ENCODE measurements at places on chromosomes 3 and 15.

DNA sequence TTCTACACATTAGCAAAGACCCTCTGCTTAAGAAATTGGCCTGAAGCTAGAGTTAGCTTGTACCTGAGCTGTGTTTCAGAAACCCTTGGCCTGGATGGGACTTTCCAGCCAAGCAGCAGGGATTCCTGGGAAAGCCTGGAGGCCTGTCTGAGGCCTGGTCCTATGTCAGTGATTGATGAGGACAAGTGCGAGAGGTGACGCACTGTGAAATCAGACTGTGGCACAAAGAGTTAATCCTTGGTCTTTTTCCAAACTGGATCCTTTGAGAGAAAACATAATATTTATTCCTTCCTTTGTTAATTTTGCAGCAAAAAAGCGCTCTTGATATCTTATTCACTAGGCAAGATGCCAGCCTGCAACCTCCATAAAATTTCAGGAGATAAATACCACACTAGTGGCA lies 225.0 kb upstream of the ATP11B start:
- DNase-seq: no peak

- DNase-seq: peak; percentile 60
These were observed 14.7 kb upstream of the LMCD1 start for GRCh38 chr3:8486936-8487335.

- DNase-seq: no peak
These were observed 11.4 kb downstream of the SPRED1 start for GRCh38 chr15:38263996-38264395.

DNA sequence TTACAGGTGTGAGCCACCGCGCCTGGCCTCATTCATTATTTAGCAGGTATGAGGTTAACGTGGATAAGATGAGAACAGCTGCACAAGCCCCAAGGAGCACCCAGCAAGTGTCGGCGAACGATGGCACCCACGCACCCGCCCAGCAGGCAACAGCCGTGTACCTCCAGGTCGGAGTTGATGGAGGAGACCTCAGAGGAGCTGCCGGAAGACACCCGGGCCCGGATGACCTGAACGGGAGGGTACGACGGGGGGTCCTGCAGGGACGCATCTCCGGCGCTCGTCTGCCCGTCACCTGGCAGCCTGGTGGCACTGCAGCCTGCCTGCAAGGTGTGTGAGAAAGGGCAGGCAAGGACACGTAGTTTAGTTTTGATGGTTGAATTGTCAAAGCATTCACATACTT lies 29.1 kb downstream of the TMEM44 start:
- no peak for DNase-seq

DNA sequence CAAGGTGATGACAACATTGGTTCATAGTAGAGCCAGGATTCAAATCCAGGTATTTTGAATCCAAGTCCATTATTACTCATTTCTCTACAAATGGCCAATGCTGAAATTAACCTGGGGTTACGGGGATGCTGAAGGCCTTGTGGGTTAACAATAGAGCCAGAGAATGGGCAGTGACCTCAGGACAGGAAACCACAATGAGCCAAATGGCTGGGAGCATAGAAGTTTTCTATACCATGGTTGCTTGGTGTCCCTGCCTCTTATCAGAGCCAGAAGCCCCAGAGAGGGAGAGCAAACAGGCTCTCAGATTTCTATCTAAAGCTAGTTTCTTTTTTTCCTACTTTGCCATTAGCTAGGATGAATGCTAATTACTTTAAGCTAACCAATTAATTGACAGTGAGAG lies 82.3 kb downstream of the TNIK start:
- DNase-seq: no peak

DNA sequence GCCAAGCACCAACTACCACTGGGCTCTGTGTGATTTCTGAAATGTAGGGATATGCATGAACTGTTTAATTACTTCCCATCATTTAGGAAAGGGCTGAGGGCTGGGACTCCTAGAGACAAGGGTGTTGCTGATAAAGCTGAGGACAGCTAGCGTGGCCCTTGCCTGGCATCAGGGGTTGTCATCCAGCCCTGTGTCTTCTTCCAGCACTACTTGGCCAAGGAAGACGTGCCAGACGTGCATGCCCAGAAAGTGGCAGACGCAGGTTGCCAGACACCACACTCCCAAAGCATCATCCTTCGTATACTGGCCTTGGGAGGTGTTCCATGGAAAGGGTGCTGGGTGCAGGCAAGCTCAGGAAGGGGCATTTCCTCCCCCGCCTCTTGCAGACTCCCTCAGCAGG lies 64.8 kb downstream of the LRIG1 start:
- DNase-seq: no peak

- no peak for DNase-seq
These were observed 71.0 kb downstream of the NOX5 start for GRCh38 chr15:69085325-69086081.

DNA sequence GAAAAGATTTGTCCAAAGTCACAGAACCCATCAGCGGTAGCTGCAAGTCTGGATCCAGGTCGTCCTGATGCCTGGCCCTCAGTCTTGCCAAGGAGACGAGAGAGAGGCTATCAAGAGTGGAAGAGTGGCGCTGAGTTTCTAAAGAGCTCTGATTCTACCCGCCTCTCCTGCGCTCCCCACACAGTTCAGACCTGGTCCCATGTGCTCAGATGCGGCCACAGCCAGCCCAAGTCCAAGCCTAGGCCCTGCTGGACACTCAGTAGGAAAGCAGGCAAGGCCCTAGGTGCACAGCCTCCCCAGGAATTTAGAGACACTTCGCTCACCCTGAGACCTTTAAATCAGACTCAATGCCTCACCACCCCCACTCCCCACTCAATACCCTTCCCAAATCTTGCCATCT lies 32.4 kb downstream of the CCDC12 start:
- DNase-seq: no peak

DNA sequence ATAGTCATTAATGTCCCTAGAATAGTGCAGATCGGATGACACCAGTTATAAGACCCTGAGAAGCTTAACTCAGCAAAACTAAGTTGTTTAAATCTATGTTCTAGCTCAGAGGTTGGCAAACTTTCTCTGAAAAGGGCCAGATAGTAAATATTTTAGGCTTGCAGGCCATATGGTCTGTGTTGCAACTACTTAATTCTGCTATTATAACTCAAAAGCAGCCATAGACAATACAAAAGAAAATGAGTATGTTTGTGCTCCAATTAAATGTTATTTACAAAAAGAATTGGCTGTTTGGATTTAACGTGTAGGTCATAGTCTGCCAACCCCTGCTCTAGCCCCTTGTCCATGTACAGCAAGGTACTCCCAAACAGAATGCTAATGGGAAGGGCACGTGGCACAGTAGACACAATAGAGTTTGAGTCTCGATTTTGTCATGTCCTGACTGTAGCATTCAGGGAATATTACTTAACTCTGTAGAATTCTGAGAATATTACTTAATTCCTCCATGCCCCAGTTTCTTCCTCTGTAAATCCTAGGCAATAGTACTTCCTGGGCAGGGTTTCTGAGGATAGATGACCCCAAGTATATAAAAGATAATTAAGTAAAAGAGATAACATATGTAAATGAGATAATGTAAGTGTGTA lies 70.5 kb upstream of the ATP2C1 start:
- DNase-seq: no peak

- no peak for DNase-seq
These were observed 87.7 kb upstream of the LIMD1 start for GRCh38 chr3:45506751-45507391.

DNA sequence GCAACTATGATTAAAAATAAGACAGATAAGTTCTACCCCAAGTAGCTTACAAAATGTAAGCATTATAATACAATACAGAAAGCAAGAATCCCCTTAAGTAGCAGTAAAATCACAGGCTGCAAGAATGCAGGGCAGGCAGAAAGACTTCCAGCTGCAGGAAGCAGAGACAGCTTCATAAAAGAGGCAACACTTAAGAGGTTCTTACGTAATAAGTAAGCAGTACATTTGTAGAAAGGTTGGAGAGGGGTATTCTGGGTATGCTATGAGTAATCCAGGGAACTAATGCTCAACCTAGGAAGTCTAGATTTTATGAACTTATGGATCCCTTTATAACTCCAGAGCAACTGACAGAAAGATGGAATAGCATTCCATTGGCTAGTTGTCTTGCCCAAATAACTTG lies 151.6 kb downstream of the IL5RA start:
- DNase-seq: no peak

DNA sequence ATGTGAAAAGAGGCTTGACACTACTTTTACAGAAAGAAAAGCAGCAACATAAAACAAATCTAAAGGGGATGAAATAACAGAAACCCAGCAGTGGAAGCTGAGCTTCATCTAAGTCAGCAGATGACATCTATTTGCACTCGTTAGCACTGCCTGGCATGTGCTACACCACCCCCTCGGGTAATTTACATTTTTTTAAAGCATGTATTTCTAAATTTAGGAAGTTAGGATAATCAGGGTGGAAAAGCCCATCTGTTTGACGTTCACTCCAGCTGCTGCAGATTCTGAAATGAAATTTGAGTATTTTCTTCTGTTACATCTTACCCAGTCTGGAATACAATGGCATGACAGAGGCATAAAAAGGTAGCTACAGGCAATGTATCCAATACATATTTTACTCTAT lies 20.7 kb downstream of the IGSF11 start:
- DNase-seq: no peak

GRCh38 chr15:94456226-94456625 lies 224.9 kb downstream of the MCTP2 start:
- no peak for DNase-seq

DNA sequence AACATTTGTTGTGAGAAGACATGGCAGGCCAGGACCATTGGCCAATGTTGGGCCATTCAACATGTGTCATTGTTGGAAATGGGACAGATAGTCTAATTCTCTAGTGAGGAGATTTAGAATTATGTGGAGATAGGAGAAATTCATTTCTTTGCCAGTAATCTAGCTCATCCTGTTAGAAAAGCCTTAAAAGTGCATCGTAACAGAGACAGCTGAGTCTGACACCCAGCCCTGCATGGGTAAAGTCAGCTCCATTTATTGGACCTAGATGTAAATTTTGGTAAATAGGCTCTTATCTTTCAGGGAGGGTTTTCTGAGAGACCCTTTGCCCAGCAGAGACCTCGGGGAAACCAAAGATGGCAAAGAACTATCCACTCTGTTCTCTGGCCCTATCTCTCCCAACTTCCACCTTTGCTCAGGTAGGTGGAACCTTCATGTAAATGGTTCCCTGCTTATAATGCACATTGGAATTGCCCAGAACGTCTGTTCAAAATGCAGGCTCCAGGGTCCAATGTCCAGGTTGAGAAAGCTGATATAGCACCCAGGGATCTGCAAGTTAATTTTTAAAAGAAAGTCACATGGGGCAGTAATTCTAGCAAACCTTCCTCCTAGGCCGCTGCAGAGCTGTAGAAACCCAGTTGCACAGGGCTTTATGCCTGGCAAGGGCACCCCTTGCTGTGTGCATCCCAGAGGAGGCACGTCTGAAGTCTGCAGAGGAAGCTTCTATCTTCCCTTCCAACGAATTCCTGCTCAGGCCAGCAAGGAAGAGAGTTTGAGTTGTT lies 365.9 kb upstream of the PROK2 start:
- DNase-seq: peak; percentile 15

- DNase-seq: no peak
These were observed 8.2 kb upstream of the PRKAR2A start for GRCh38 chr3:48855681-48856447.

GRCh38 chr3:171459137-171459941 lies 866 bp downstream of the TNIK start:
- no peak for DNase-seq

DNA sequence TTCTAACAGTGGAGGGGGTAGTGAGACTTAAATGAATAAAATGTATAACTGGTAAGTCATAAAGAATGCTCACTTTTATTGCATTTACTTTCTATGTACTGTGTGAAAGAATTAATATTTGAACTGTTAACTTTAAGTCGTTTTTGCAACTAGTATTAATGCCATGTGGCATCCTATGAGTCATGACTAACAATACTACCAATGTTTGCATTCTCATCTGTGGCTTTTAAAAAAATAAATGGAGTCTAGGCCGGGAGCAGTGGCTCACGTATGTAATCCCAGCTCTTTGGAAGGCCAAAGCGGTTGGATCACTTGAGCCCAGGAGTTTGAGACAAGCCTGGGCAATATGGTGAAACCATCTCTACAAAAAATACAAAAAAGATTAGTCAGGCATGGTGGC lies 5.2 kb downstream of the C3orf49 start:
- no peak for DNase-seq

DNA sequence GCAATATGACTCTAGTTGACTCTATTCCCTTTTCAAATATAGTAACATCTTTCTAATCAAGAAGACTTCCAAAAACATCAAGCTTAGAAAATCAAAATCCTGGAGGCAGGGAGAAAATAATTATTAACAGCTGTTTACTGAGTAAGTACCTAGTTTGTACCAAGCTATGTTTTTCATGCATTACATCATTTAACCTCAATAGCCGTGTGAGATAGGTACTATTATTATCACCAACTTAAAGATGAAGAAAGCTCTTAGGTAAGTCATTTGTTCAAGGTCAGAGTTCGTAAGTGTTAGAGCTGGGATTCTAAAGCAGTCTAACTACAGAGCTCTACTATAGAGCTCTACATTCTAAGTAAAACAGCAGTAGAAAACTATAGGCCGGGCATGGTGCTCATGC lies 41.6 kb downstream of the GSK3B start:
- DNase-seq: no peak

DNA sequence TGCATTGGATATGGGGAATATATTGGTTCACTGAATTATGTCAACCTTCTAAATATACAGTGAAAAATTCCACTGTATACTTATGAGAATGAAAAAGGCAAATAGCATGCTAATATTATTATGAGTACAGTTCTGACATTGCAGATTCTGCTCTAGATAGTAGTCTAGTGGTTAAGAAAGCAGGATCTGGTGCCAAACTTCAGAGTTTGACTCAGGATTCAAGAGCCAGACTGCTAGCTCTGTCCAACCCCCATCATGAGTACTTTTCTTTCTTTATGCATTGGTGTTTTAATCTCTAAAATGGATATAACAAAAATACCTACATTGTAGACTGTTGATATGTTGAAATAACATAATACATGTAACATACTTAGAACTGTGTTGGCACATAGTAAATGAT lies 57.3 kb upstream of the PLSCR4 start:
- no peak for DNase-seq

- no peak for DNase-seq
These were observed 1.4 kb downstream of the DVL3 start for GRCh38 chr3:184156522-184156955.

DNA sequence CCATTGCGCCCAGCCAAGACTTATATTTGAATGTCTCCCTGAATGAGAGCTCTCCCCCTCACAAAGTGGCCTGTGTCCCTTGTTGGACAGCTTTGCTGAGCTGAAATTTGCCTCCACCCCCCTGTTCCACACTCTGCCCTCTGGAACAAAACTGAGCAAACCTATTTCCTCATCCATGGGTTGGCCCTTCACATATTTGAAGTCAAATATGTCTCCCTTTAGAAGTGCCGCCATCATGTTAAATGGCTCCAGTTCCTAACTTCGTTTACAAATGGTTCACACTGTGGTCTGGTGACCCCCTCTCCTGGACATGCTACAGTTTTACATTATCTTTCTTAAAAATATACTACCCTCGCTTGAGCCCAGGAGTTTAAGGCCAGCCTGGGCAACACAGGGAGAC lies 4.6 kb downstream of the PLIN1 start:
- DNase-seq: no peak
